ENCODE measurements at places on chromosomes 6 and 20. TPM values are rescaled to one million over a fixed set of nuclear protein-coding genes. Genes with fewer than 3 reads are reported as not detected.

- no peak overlapping the region for H3K4me3 ChIP-seq
- H3K27me3 ChIP-seq, result peaks cover 6% of the 10 kb centered on the region
- no peak for DNase-seq
- no peaks in the 10 kb centered on the region for H3K36me3 ChIP-seq
- H3K4me1 ChIP-seq, result no peaks in the 10 kb centered on the region
- H3K27ac ChIP-seq, result no peak overlapping the region
Measured at GRCh38 chr6:17318435-17319165, 37.4 kb downstream of the RBM24 start.

GRCh38 chr6:7812623-7813022, 86.7 kb downstream of the BMP6 start:
- H3K27me3 ChIP-seq, result no peaks in the 10 kb centered on the region
- no peak overlapping the region for H3K4me3 ChIP-seq

Gene HLA-DQB2
- total RNA-seq, result not detected

Gene PRRT1
- not detected for total RNA-seq

Gene STMN3
- total RNA-seq, result 1.1 TPM

Gene FHL5
- not detected for total RNA-seq

GRCh38 chr6:7537565-7538174, 3.8 kb upstream of the DSP start:
- no peak overlapping the region for H3K4me3 ChIP-seq
- no peaks in the 10 kb centered on the region for H3K36me3 ChIP-seq
- no peak for DNase-seq
- H3K4me1 ChIP-seq, result peaks cover 32% of the 10 kb centered on the region
- H3K27me3 ChIP-seq, result no peaks in the 10 kb centered on the region
- peak overlapping the region; percentile 25 for H3K27ac ChIP-seq

DNA sequence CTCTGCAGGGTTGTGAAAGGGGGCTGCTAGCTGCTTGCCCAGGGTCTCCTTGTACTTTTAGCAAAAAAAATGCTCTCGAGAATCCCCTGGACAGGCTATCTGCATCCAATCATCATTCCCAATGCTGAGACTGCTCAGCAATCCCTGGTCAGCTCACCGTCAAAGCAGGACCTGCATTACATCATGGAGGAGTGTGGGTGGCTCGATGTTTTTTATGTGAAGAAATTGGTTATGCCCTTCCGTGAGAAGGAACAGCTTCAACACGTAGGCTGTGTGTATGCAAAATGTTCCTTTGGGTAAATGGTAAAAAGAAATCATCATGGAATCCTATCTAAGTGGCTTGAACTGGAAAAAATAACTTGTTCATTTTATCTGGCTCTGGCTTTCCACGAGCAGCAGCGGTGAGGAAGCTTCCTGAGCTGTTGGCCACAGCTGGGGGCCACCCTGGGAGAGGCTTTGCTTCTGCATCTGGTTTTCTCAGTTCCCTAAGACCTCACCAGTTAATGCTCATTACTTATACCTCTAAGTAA, 111.4 kb downstream of the FYN start:
- no peaks in the 10 kb centered on the region for H3K27me3 ChIP-seq
- H3K36me3 ChIP-seq, result no peaks in the 10 kb centered on the region
- no peak overlapping the region for H3K4me3 ChIP-seq
- H3K4me1 ChIP-seq, result peaks cover 71% of the 10 kb centered on the region
- no peak for DNase-seq
- H3K27ac ChIP-seq, result peak overlapping the region; percentile 97

DNA sequence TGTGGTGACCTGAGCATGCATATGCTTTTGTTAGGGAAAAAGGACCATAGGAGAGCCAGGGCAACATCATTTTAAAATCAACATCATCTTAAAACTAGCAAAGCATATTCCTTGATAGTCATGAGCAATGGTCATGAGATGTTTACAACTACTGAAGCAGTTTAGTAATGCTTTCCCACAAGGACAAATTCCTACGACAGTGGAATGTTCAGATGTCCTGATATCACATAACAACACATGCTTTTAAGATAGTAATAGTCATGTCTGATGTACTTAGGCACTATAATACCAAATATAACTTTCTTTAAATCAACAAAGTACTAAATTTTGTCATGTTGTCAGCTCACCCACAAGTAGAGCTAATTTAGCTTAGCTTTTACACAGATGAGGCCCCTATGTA, 370.3 kb downstream of the HTR1B start:
- no peaks in the 10 kb centered on the region for H3K36me3 ChIP-seq
- H3K27me3 ChIP-seq, result no peaks in the 10 kb centered on the region
- H3K4me1 ChIP-seq, result no peaks in the 10 kb centered on the region
- no peak overlapping the region for H3K27ac ChIP-seq
- H3K4me3 ChIP-seq, result no peak overlapping the region

Gene PLCB1
- total RNA-seq, result 13.4 TPM

Gene APOM
- total RNA-seq, result 1.2 TPM

DNA sequence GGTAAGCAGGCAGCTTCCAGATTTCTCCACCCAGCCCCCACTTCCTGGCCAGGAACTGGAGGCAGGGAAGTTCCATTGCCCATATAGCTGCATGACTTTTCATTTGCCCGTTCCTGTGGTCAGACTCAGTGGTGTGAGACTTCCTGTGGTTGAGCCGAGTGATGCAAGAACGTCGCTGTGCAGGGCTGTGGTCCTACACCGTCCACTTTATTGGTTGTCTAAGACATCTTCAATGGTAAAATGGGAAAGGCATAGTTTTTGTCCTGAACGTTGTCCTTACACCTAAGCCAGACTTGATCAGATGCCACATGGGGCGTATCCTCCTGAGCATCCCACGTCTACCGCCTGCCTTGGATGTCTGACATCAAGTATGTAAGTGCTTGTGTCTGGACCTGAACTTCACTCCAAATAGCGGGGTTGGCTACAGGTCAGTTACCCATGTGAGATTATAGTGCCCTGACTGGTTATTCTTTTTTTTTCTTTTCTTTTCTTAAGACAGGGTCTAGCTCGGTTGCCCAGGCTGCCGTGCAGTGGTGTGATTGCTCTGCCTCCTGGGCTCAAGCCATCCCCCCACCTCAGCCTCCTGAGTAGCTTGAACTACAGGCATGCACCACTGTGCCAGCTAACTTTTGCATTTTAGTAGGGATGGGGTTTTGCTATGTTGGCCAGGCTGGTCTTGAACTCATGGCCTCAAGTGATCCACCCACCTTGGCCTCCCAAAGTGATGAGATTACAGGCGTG, 25.9 kb upstream of the GTSF1L start:
- peaks cover 33% of the 10 kb centered on the region for H3K4me1 ChIP-seq
- H3K4me3 ChIP-seq, result peak overlapping the region; percentile 47
- peak; percentile 93 for DNase-seq
- no peaks in the 10 kb centered on the region for H3K27me3 ChIP-seq

GRCh38 chr20:43492101-43492500, 15.4 kb upstream of the L3MBTL1 start:
- no peak for DNase-seq
- H3K27ac ChIP-seq, result no peak overlapping the region
- no peaks in the 10 kb centered on the region for H3K4me1 ChIP-seq
- no peak overlapping the region for H3K4me3 ChIP-seq
- H3K36me3 ChIP-seq, result no peaks in the 10 kb centered on the region

DNA sequence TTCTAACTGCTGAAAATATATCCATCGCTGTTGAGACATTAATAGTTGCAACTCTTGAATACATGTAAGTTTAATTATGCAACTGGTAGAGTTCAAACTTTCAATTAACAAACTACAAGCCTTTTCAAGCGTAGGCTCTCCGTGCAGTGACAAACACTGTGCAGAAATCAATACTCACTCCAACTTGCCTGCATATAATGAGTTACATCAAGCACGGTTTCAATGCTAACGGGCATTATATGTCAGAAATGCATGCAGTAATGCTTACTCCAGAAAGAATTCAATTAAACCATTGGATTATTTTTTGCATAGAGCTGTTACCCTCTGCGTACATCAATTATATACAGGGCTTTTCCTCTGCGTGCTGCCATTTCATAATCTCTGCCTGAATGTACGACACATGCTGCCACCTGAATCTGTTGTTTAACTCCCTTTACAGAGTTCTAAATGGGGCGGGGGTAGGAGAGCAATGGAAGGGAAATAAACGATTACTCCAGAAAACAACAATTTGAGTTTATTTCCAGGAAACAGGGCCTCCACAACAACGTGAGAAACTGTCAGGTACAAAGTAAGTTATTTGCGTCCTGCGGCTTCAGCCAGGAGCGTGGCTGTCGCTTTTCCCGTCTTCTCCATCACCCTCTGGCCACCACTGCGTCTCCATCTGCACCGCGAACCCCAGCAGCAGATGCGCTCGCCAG, 1.8 kb downstream of the PTPRK start:
- H3K36me3 ChIP-seq, result no peaks in the 10 kb centered on the region
- peak overlapping the region; percentile 93 for H3K27ac ChIP-seq
- peak overlapping the region; percentile 92 for H3K4me3 ChIP-seq
- H3K4me1 ChIP-seq, result peaks cover 36% of the 10 kb centered on the region
- no peaks in the 10 kb centered on the region for H3K27me3 ChIP-seq

Gene TRAPPC3L
- 0.29 TPM for total RNA-seq

Gene FRS3
- 1.8 TPM for total RNA-seq

GRCh38 chr20:23568320-23568970, at the start of gene CST9L:
Gene CST9L, minus strand, starts transcription at chr20:23568484. Its CDS starts 34 bp downstream, at chr20:23568450.
- H3K4me3 ChIP-seq, result no peak within 1 kb of the TSS
- no peaks in the 10 kb centered on the region for H3K36me3 ChIP-seq
- DNase-seq, result no peak
- H3K27me3 ChIP-seq, result no peaks in the 10 kb centered on the region
- no peak within 1 kb of the TSS for H3K27ac ChIP-seq

All from osteoblast (primary cell).